Spleen (tissue), 13 donors: ENCODE measurements at places on chromosomes 11 and 22.
A peak's percentile ranks its signal among the peaks of the same experiment; 100 is the strongest.

GRCh38 chr11:11163236-11163635 lies 189.8 kb downstream of the CSNK2A3 start:
- no peak for DNase-seq

- DNase-seq, result no peak
These were observed 17.5 kb upstream of the FOLR1 start for GRCh38 chr11:72174302-72175070.

GRCh38 chr11:58058276-58059006 lies 27.7 kb downstream of the OR6Q1 start:
- no peak for DNase-seq

GRCh38 chr22:21754523-21754922 lies 18.9 kb upstream of the YPEL1 start:
- peak; percentile 75 for DNase-seq

DNA sequence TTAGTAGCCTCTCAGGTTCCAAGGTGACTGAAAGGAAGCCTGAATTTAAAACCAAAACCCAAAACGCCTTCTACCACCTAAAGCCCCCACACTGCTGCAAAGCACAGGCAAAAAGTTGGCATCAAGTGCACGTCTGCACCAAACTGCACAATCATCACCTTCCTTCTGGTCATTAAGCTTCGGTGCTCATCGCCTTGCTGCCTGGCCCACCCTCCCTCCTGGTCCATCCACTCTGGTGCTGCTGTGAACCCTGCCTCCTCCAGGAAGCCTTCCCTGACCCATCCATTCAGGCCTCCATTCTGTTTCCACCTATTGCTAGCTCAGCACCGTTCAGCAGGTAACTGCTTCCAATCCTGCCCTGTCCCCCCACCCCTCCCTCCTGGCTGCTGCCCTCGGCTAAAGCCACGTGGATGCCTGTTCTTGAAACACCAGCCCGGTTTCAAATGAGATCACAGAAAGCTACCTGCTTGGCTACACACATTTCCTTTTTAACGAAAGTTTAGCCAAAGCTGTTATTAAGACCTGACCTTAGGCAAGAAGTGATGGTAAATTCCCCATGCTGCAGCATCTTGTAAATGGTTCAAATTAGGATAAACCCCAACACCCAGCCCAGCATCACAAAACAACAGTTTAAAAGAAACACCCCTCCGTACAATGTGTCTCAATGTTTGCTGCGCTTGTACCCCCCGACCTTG lies 53.8 kb upstream of the CD5 start:
- peak; percentile 40 for DNase-seq

- DNase-seq, result no peak
These were observed 733 bp upstream of the GRAMD1B start for GRCh38 chr11:123429336-123429735.

- DNase-seq, result no peak
These were observed 190.0 kb downstream of the PGR start for GRCh38 chr11:100939571-100939970.

DNA sequence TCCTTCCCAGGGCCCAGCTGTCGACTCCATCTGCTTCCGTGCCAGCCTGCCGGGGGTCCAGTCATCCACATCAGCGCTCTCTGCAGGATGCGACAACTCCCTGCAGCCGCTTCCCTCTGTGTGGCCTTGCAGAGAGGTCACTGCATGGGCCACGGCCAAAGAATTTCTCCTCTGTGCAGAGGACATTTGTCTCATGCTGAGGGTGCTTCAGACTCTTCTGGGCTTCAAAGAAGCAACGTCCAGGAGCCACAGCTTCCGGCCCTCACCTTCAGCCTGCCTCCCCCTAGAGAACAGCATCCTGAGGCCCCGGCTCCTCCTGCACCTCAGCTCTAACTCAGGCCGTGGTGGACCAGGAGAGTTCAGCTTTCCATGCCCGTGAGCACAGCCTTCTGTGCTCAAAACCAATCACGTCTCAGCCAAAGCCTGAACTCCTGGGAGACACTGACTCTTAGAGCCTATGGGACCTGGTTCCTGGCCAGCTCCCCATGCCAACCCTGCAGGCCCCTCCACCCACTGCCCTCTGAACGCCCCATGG lies 258.9 kb downstream of the BRD1 start:
- peak; percentile 84 for DNase-seq

GRCh38 chr11:13108416-13108815 lies 99.3 kb downstream of the RASSF10 start:
- no peak for DNase-seq

GRCh38 chr11:46050003-46050461 lies 71.2 kb downstream of the PHF21A start:
- no peak for DNase-seq

GRCh38 chr11:120674542-120674941 lies 163.0 kb downstream of the GRIK4 start:
- no peak for DNase-seq
